ENCODE measurements at places on chromosomes 3 and 15.

DNA sequence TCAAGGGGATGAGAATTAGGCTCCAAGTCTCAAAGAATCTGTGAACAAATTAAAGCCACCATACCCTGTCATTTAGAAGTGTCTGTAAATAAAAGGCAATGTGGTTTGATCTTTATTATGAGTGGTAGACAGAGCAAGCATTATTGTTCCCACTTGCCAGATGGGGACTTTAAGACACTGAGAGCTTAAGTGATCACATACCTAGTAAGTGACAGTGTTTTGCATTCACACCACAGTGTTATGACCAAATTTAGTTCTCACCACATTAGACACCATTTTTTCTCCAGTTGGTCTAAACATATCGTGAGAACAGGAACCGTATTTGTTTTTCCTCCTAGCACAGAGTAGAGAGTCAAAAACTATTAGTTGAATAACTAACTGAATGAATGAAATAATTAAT lies 13.2 kb upstream of the ZBED2 start:
- no peak for DNase-seq

DNA sequence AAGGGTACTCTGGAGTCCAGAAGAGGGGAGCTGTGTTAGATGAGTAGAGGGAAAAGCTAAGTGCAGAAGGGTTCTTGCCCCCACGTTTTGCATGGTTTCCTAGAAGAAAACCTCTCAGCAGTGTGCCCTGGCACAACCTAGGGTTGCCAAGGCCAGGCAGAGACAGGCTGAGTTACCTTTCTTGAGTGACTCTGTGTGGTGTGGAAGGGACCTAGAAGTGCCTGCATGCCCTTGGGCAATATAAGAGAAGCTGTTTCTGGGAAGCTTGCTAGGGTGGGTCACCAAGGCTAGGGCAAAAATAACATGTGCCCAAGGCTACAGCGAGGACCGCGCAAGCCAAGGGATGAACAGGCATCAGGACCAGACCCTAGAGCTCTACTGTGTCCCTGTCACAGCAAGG lies 3.4 kb upstream of the SAMD7 start:
- no peak for DNase-seq

DNA sequence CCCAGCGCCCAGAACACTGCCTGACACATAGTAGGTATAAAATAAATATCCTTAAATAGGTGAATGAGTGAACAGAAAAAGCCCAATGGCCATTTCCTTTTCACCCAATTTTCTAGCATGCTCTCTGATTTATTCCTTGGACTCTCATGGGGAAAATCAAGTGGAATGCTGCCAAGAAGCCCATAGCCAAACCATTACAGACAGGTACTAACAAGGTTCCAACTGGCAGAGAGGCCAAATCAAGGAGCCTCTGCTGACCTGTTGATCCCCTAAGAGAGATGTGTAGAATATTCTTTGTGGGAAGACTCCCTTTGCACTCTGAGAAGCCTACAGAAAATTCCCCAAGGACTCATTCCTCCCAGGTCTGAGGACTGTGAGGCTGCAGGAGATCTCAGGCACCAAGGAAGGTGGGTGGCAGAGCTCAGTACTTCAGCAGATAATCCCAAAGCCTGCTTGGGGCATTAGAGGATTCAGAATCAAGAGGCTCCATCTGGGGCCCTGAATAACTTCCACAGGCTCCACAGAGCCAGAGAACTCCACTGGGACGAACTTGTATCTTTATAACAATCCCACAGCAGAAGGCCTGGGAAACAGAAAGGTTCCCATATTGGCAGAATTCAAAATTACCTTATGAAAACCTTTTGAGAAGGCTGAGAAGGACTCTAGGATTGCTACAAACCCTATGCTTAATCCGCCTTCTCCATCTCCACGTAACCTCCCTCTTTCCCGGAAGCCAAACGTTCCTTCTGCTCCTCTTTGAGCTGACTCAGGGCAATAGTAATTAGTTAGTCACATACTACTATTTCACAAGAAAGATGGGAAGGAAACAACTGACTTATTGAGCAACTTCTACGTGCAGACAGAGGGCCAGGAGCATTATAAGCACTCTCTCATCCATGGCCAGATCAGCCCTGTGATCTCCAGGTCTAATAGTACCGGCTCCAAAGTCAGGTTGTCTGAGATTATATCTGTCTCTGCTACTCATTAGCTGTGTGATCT lies 34.5 kb downstream of the PRICKLE2 start:
- DNase-seq = no peak

GRCh38 chr3:17183951-17184550 lies 299.3 kb downstream of the PLCL2 start:
- DNase-seq = no peak

DNA sequence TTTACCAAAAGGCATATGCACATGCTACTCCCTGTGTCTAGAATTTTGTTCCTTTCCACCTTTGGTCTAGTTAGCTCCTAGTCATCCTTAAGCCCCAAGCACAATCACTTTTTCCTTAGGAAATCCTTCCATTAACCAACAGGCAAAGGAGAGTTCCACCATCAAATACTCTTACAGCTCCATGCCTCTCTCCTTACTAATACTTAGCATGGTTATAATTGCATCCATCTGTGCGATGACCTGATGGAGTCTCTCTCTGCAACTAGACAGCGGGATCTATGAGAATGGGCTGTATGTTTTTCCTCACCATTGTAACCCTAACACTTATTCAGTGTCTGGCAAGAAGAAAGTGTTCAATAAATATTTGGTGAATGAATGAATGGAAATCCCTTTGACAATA lies 69.3 kb upstream of the SMAD3 start:
- no peak for DNase-seq

DNA sequence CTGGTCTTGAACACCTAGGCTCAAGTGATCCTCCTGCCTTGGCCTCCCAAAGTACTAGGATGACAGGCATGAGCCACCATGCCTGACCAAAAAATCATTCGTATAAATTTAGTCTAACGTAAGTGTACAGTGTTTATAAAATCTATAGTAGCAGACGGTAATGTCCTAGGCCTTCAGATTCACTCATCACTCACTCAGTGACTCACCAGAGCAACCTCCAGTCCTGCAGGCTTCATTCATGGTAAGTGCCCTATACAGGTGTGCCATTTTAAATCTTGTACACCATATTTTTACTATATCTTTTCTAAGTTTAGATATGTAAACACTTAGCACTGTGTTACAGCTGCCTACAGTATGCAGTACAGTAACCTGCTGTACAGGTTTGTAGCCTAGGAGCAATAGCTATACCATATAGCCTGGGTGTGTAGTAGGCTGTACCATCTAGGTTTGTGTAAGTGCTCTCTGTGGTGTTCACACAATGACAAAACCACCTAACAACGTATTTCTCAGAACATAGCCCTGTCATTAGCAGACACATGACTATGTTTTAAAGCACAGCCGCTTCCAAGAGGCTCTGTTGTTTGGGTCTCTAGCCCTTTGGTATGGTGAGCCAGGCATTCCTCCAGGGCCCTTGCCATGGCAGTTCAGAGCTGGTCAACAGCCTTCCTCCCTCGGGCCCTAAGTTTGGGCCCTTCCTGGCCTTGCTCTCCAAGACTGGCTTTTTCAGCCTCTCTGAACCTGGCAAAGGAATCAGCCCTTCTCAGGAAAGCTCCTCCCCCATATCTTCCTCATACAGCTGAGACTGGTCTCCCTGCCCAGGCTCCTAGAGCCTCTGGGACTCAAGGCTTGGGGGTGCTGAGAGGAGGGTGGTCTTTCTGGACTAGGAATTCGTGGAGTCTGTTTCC lies 1.9 kb upstream of the CCDC9B start:
- no peak for DNase-seq

DNA sequence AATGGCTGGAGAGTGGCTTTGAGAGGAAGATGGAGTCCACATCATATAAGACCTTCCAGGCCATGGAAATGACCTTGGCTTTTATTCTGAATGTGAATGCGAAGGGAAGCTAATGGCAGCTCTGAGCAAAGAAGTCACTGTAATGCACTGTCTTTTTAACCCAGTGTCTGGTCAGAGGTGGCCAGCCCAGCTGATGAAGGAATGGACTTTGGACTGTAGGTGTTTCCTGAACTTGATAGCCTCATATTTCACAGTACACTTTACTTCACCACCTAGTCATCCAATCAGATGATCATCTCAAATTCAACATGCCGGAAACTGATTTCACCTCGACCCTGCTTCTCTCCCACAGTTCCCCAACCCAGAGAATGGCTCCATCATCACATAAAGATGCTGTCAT lies 33.4 kb downstream of the DCLK3 start:
- DNase-seq = no peak

DNA sequence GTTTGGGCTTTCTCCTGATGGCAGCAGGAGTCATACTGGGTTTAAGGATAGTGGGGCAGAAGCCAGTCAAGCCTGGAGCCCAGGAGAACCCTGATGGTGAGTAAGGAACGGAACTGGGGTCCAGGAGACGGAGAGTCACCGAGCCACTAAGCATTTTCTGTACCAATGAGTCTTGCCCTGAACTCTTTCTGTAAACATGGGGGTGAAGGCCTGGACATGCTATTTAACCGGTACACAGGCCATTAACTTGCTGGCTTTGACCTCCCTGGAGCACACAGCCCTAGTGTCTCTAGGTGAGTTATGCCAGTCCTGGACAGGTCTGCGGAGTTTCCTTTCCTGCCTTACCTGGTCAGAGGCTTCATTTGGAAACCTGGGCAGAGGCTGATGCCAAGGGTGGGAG lies 3.9 kb downstream of the SLC6A6 start:
- DNase-seq = no peak

DNA sequence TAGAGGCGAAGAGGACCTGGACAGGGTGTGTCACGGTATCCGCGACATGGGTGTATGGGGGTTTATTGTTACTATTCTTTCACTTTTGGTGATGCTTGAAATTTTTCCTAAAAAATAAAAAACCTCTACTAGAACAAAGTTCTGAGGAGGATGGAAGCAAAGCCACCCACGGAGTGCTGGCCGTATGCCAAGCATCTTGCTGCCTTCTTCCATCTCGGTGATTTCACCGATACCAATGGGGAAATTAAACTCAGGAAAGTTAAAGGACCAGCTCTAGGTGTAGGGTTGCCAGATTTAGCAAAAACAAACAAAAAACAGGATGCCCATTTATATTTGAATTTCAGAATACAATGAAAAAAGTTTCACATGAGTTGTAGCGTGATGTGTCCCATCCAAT lies 33.9 kb downstream of the SMAD6 start:
- DNase-seq = no peak

- no peak for DNase-seq
These were observed 10.8 kb upstream of the RASA2 start for GRCh38 chr3:141476033-141476432.

- DNase-seq = no peak
These were observed 657 bp downstream of the PATL2 start for GRCh38 chr15:44710236-44711095.

GRCh38 chr15:30675126-30675525 lies 49.2 kb downstream of the ARHGAP11B start:
- no peak for DNase-seq

- DNase-seq = no peak
These were observed 9.9 kb upstream of the GP9 start for GRCh38 chr3:129050556-129051295.

DNA sequence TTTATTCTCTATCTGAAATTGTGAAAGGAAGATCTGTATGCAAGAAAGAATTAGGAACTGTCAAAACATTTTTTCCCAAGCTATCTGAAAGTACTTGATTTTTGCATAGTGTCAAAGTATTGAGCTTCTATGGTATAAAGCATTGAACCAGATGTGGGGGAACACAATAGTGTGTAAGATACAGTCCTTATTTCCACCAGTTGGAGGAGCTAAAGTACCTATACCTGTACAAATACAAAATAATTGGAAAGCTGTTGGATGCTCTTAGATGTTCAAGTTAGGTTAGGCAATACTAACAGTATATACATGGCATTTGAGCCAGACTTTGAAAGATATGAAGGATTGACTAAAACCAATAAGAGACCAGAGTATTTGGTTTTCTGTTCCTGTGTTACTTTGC lies 148.4 kb downstream of the B3GALNT1 start:
- no peak for DNase-seq

DNA sequence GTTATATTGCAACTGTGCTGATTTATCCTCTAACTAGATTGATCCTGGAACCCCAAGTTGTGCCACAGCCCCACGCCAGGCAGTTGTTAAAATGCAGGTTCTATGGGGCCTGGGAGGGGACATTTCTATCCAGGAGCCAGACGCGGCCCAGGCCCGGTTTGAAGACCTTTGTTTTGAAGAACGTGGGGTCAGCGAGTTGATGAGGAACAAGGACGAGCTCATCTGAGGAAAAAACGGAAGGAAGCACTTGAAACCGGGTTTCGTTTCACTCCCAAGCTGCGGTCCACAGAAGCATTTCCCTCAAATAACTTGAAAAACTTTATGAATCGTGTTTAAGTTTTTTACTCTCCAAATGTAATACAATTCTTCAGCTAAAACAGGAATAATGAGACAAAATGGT lies 76.4 kb downstream of the CHSY1 start:
- DNase-seq = no peak

GRCh38 chr3:107992976-107993684 lies 97.7 kb downstream of the CD47 start:
- DNase-seq = no peak

- no peak for DNase-seq
These were observed 80.7 kb downstream of the MBNL1 start for GRCh38 chr3:152349392-152349791.

- no peak for DNase-seq
These were observed 26.7 kb upstream of the TMC3 start for GRCh38 chr15:81400640-81401236.

GRCh38 chr3:134148534-134148933 lies 102.1 kb downstream of the RYK start:
- DNase-seq = no peak

- DNase-seq = no peak
These were observed 278.4 kb upstream of the MME start for GRCh38 chr3:154801729-154802128.

- DNase-seq = no peak
These were observed 7.3 kb downstream of the KIF23 start for GRCh38 chr15:69421498-69421897.

DNA sequence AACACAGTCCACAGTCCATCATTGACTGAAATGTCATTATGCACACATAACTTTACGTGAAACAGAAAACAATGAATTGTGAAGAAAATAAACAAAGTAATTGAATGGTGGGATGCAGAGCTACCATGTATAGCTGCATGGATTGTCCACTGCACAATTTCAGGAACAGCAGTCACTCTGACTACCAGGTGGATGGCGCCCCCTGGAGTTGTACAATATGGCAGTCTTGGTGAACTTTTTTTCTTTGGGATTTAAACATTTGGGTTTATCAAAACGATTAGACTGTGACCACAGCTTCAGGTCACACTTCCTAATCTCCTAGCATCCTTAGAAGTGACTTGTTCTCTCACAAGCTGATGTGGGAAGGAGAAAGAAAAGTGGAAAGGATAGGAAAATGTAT lies 48.9 kb upstream of the TCF12 start:
- peak; percentile 27 for DNase-seq

Data from stimulated activated naive CD8-positive, alpha-beta T cell treated with anti-CD3 and anti-CD28 coated beads, Interleukin-15, amount 100 ng/mL, for 72 hours (primary cell).